ENCODE measurements at places on chromosomes 13 and 19.

DNA sequence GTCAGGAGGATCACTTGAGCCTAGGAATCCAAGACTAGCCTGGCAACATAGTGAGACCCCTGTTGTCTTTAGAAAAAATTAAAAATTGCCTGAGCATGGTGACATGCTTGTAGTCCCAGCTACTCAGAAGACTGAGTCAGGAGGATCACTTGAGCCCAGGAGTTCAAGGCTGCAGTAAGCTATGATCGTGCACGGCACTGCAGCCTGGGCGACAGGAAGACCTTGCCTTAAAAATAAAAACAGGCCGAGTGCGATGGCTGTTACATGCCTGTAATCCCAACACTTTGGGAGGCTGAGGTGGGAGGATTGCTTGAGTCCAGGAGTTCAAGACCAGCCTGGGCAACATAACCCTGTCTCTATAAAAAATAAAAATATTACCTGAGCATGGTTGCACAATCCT lies 5.4 kb downstream of the HNRNPUL1 start:
- no peak for DNase-seq

GRCh38 chr13:26585136-26585535 lies 27.7 kb downstream of the WASF3 start:
- DNase-seq, result no peak

DNA sequence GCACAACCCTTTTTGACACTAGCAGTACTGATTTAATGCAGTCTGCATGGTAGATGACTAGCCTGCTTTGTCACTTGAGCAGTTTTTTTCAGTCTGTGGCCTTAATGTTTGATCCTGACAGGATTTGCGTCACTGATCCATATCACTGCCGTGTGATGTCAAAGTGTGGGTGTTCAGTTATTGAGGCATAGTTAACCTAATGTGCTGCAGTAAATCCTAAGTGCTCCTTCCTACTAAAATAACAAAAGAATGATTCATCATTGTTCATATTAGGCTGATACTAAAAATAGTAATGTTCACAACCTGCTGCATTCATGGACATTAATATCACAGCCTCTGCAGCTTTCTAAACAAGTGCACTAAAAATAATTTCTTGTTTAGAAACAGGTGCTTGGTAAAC lies 121.9 kb upstream of the MLNR start:
- no peak for DNase-seq

DNA sequence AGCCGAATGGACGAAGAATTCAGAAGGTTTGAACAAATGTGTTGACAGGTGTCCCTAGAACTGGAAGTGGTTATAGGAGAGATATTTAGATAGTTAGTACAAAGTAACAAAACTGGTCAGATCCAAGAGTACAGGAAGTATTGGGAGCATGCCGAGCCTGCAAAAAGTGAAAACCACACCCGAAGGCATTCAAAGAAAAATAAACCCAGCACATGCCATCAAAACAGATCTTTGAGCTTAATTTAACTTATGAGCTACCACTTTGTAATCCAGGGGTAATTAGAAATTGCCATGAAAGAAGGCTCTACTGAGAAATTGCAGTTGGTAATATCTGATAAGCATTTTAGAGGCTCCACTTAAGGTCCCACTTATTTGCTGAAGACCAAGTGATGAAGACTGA lies 214.2 kb downstream of the DNAJC15 start:
- no peak for DNase-seq

- DNase-seq, result no peak
These were observed at the start of gene KLC3 for GRCh38 chr19:45340232-45340898. TSS of gene KLC3 (plus strand) at chr19:45340750. CDS start at chr19:45345542, 4,792 bp downstream.

DNA sequence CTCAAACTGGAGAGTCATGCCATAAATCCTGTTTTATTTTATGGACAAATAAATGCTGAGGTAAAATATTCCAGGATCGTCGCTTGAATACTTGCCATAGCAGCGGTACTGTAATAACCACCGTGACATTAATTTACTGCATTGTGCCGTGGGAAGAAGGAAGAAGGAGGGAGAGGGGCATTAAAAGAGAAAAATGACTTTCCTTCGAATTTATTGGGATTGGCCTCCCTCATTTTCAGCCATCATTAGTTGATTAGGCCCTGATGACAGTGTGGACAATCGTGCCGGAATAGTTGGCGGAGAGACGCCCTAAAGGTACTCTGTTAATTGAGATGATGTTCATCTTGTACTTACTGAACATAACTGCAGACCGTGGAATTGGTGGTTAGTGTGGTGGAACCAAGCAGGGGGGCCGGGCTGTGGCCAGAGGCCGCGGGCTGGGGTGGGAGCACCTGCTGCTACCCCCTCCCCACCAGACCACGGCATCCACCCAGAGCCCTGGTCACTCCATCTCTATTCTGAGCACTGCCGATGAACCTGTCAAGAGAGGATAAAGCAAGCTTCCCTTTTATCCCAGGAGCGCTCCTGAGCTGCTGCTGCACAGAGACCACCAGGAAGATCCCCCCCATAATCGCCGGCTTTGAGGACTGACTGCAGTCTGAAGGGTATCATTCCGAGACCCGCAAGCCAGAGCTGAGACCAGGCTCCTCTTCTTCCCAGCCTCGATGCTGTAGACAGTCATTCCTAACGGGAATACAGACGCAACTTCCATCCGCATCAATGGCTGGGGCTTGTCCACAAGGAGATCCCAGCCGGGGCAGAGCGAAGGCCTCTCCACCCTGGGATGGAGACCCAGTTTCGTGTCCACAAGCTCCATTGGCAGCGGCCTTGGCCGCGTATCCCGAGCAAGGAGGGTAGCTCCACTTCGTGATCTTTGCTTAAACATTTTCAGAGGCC lies 168.3 kb upstream of the TSHZ3 start:
- no peak for DNase-seq

DNA sequence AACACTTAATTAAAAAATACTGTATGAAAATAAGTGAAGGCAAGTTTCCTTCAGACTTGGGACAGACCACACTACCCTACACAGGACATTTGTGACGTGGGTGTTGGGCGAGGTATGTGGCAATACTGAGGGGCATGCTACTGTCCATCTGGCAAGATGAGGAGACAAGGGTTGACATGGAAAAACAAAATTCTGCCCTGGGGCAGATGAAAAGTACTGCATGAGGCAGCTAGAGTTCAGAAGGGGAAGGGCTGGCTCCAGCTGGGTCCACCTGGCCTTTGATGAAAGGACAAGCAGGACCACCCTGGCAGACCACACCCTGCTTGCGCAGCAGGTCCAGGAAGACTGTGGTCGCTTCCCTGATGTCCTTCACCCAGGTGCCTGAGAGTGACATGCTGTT lies 43.2 kb downstream of the LATS2 start:
- no peak for DNase-seq

DNA sequence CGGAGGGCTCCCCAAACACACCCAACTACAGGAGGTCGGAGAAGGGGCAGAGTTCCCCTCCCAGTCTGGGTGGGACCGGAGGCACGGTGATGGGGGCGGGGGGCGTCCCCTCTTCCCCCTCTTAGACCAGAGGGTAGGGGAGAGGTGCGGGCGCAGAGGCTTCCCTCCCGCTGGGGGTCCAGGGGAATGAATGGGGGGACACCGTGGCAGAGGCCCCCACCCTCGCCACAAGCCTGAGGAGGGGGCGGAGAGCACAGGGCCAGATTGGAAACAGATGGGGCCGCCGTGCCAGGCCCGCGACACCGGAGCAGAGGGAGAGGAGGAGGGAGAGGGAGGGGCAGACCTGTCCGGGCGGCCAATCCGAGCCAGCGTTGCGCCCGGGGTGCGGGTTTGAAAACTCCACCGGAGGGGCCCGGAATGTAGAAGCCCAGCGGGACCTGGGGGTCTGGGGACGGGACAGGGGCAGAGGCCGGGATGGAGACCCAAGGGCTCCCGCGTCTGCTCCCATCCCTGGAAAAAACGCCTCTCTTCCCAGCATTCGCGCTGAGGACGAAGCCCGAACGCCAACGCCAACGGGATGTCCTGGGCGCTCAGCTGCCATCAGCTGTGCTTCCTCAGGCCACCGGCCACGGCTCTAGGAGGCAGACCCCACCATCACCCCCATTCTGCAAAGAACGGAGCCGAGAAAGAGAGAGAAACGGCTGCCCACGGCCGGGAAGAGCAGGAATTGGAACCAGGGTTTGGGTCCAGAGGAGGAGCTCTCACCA lies 46.8 kb downstream of the PTPRS start:
- DNase-seq, result no peak

- DNase-seq, result no peak
These were observed 16.5 kb upstream of the RNF17 start for GRCh38 chr13:24747248-24748060.

GRCh38 chr13:67117010-67117550 lies 113.1 kb downstream of the PCDH9 start:
- no peak for DNase-seq

- DNase-seq, result peak; percentile 41
These were observed 65.3 kb upstream of the ZNF681 start for GRCh38 chr19:23823952-23824389.

- DNase-seq, result no peak
These were observed 1315.8 kb downstream of the EFNB2 start for GRCh38 chr13:105219651-105220050.

DNA sequence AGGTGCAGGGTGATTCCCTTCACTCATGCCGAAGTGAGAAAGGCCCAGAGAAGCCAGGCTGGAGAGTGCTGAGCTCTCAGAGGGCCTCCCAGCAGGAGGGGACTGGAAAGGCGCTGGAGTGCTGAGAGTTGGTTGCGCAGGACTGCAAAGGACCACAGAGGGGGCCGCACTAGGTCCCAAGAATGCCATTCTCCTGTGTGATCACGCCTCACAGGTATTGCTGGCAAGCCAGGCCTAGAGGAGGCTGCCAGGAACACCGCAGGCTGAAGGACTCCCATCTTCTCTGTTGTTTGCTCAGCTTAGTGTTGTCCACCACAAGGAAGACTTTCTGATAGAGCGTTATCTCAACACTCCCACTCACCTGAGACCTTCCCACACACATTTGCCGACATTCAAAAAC lies 165.0 kb downstream of the FGF14 start:
- DNase-seq, result no peak

- no peak for DNase-seq
These were observed 258.9 kb downstream of the PCDH20 start for GRCh38 chr13:61156753-61157152.

DNA sequence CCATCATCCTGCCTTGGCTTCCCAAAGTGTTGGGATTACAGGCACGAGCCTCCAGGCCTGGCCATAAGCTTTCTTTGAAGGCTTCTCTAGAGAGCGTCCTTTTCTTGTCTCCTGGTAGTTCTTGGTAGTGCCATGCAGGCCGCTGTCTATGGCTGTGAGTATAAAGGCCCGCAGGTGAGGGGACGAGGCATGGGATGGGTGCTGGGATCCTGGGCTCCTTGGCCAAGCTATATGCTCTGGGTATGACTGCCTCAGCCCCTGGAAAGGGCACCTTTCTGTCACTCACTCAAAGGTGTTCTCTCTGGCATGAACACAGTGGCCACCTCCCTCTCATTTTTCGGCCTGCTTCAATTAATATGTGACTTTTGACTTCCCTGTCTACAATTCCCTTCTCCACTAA lies 6.3 kb upstream of the ABCC4 start:
- DNase-seq, result no peak

- DNase-seq, result no peak
These were observed 888.3 kb downstream of the PCDH9 start for GRCh38 chr13:66341635-66342377.
